ENCODE measurements at places on chromosomes 5 and 9. TPM values are rescaled to one million over a fixed set of nuclear protein-coding genes. Genes with fewer than 3 reads are reported as not detected.

INSYN2B gene
- total RNA-seq, result 0.84 TPM

MAMDC4 gene
- 1.6 TPM for total RNA-seq

PCDHGA3 gene
- 2.2 TPM for total RNA-seq

CCDC69 gene
- total RNA-seq, result 184 TPM

GABRA1 gene
- not detected for total RNA-seq

GRXCR2 gene
- not detected for total RNA-seq

PITX1 gene
- total RNA-seq, result 0.13 TPM

ZNG1F gene
- total RNA-seq, result 3.8 TPM

CCL27 gene
- not detected for total RNA-seq

S100Z gene
- 0.90 TPM for total RNA-seq

PCDHGB3 gene
- 2.7 TPM for total RNA-seq

CLIC3 gene
- total RNA-seq, result 1.6 TPM

DMAC1 gene
- total RNA-seq, result 46.6 TPM

ADAMTS16 gene
- 1.8 TPM for total RNA-seq

SH3GL2 gene
- total RNA-seq, result not detected

MSX2 gene
- 1.8 TPM for total RNA-seq

SIT1 gene
- 1.3 TPM for total RNA-seq
